Esophagus mucosa (tissue), 1 donor: ENCODE measurements at places on chromosomes 3 and 15.

GRCh38 chr3:72241525-72241924 is 456.6 kb upstream of the PROK2 start:
- ATAC-seq = no peak

- no peak for ATAC-seq
These were observed 245.4 kb upstream of the CDIN1 start for GRCh38 chr15:36334059-36334458.

GRCh38 chr15:77417602-77418001 is 2.3 kb downstream of the PEAK1 start:
- ATAC-seq = no peak

- no peak for ATAC-seq
These were observed 1.9 kb upstream of the SLC27A2 start for GRCh38 chr15:50180091-50180490.

GRCh38 chr3:137692803-137693431 is 71.2 kb upstream of the SOX14 start:
- peak; percentile 59 for ATAC-seq

GRCh38 chr15:55714064-55714463 is 28.9 kb downstream of the PRTG start:
- no peak for ATAC-seq

DNA sequence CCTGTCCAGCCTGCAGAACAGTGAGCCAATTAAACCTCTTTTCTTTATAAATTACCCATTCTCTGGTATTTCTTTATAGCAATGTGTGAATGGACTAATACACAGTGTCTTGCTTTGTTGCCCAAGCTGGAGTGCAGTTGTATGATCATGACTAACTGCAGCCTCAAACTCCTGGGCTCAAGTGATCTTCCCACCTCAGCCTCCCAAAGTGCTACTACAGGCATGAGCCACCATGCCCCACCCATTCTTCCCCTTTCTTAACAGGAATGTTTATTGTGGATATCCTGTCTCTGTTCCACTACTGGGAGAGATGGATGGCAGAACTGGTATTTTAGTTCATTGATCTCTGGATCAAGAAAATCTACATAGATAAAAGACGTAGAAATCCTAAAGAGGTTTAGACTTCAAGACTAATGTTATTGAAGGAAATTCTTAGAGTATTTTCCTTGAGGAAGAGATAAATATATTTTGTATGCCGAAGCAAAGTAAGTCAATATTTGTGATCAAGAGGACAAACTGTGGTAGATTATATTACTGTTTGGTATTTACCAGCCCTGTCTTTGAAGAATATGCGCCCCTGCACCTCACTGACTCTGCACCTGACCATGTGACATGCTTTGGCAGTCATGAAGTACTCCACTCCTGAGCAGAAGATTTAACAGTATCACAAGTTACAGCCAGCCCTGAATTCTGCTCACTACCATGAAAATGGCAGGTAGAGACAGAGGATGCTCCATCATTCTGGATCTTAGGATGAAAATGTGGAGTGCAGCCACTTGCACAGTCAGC is 42.9 kb downstream of the UACA start:
- ATAC-seq = no peak

GRCh38 chr3:179322286-179323196 is at the start of gene ZNF639:
Gene ZNF639, plus strand, starts transcription at chr3:179323031. Its CDS starts 5,263 bp downstream, at chr3:179328294.
- ATAC-seq = peak; percentile 89

- no peak for ATAC-seq
These were observed 21.7 kb upstream of the TPM1 start for GRCh38 chr15:63020759-63021430.

- no peak for ATAC-seq
These were observed 28.6 kb downstream of the IQSEC1 start for GRCh38 chr3:13044496-13045240.

DNA sequence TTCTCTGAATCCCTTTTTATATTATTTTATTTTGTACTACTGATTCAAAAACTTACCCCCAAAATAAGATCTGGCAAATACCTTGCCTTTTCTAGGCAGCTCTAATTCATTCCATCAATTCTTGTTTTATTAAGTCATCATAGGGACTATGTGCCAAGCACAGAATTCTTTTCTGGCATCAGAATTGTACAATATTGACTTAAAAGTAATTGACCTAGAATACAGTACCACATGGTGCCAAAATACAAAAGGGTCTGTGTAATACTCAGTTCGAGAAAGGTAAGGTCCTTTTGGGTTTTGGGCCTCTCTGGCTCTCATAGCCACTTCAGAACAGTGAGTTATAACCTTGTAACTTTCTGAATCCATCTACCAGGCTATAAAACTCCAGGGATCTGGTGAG is 46.2 kb downstream of the KBTBD8 start:
- no peak for ATAC-seq
